Left lung (tissue), 14 donors: ENCODE measurements at places on chromosomes 2 and 18.

DNA sequence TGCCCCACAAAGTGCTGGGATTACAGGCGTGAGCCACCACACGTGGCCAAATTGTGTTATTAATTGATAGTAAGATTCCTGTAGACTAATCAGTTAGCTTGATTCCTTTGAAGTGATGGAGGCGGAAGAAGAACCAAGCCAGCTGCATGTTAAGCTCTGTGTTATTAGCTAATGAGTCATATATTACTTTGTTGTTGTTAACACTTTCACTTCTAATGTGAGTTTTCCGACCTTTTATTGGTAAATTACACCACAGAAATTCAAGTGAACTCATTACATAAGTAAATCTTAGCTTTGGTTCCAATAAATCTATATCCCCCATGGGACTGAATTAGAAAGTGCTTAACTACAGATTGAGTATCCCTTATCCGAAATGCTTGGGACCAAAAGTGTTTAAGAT is 20.3 kb downstream of the CHMP1B start:
- no peak for DNase-seq

GRCh38 chr2:183594150-183594549 is 469.9 kb downstream of the NUP35 start:
- no peak for DNase-seq

- DNase-seq: no peak
Observed at GRCh38 chr2:172053486-172053885, 31.8 kb upstream of the DLX1 start.

DNA sequence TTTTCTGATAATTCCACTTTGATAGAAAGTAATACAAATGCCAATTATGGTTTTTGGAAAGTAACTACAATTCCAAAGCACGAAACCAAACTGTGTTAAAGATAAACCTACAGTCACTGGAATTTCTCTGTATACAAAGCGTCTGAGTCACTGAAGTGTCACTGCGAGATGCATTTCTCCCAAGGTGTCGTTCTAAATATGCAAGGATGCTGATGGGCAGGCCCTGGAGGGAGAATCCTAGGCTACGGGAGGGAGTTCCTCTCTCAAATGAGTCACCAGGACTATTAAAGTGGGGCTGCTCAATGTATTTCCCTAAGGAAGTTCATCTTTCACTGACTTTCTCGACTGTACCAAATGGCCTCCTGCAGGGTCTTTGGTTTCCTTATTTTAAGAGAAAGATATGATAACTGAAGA is 163.8 kb upstream of the STK17B start:
- no peak for DNase-seq

GRCh38 chr18:35455926-35456763 is 41.6 kb downstream of the INO80C start:
- no peak for DNase-seq

DNA sequence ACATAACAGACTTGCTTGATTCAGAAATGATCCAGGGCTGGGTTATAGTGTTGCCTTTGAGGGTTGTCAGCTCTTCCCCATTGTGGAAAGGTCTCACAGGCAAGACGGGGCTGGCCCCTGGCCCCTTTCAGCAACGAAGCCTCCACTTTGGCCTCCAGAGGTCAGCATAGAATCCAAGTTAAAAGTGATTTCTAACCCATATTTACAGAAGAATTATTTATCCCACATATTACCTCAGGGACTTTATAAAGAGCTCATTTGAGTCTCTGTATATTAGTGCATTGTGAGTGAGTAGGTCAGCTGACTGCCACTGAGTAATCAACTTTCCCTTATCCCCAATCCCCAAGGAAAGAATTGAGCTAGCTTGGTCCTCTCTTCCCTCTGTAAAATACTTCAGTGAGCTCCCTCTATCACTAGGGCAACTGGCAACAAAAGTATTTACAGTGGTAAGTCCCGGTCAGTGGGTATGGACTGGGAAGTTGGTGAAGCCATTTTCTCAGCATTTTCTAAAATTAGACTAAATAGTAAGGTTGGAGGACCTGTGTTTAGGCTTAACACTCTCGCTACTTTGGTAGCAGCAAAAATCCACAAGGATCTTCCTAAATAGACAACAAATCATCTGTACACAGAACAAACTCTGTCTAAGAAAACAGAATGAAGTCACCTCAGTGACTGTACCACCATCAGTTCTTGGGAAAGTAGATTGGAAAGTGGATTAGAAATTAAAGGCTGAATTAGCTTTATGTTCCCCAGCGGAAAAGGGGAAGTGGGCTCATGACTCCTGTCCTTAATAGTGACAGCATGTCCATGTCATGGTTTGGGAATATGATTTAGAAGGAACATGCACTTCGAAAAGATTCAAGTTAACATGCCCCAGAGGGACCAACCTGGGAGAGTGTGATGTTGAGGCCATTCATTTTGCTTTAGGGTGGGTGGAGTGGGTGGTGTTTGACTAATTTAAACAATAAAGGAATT is 171.0 kb upstream of the SIX3 start:
- DNase-seq: no peak

DNA sequence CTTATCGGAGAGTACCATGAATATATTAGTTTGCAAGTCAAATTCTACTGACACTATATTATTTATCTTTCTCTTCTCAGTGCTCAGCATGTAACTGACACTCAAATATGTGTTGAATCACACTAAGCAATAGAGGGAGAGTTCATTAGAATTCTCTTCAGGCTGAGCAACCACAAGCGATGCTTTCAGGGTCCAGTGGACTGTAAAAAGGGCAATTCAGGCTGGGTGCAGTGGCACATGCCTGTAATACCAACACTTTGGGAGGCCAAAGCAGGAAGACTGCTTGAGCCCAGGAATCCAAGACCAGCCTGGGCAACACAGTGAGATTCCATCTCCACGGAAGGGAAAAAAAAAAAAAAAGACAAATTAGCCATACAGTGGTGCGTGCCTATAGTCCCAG is 16.3 kb downstream of the PDE6D start:
- no peak for DNase-seq

GRCh38 chr2:181741756-181742155 is 61.4 kb upstream of the NEUROD1 start:
- DNase-seq: no peak

DNA sequence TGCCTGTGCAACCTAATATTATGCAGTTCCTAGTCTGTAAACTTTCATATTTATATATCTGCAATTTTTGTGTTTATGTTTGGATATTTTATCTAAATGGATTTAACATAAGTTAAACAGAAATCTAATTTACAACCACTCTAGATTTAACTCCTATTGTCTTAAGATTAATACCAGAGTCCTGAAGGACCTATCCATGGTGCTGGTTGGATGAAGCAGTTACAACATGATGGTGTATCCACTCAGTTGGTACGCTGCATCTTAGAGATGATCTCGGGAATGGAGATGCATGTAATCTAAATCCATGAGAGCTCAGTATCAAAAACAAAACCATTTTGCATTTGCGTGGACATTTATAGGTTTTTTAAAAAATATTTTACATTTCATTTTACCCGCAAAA is 745.9 kb upstream of the SLC8A1 start:
- no peak for DNase-seq

- no peak for DNase-seq
Observed at GRCh38 chr18:74310411-74310810, 5.2 kb upstream of the C18orf63 start.

GRCh38 chr2:217650229-217650628 is 352.6 kb downstream of the TNS1 start:
- no peak for DNase-seq

GRCh38 chr2:195683174-195683573 is 26.1 kb downstream of the SLC39A10 start:
- no peak for DNase-seq

GRCh38 chr2:220275454-220275853 is 648.0 kb downstream of the SLC4A3 start:
- DNase-seq: no peak

DNA sequence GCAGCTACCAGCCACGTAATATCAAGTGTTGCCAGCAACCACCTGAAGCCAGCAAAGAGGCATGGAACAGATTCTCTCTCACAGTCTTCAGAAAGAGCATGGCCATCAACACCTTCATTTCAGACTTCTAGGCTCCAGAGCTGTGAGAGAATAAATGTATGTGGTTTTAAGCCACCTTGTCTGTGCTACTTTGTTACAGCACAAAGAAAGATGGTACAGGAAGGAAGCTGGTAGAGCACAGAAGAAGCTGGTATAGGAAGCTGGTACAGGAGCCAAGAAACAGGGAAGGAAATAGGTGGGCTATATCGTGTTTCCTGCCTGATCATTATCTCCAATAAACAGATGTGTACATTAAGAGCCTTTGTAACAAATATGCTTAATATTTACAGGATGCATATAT is 217.4 kb downstream of the DPP10 start:
- no peak for DNase-seq

- no peak for DNase-seq
Observed at GRCh38 chr2:105425936-105426625, 27.2 kb upstream of the FHL2 start.

GRCh38 chr2:113406114-113406513 is 31.4 kb upstream of the ZNG1B start:
- DNase-seq: no peak

DNA sequence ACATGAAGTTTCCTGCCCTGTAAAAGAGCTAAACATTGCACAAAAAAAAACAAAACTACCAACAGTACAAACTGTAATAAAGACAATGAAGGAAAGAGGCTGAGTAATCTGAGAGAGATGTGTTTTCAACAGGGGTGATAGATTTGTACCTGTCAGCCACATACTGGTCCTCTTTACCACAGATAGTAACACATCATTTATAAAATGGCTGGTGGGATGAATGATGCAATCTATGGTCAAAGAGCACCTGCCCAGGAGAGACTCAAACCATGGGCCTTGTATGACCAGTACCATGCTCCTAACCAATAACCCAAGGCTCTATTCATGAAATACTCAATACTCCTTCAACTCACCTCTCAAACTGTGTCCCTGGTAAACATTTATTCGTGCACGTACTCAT is 4.5 kb downstream of the SUCLG1 start:
- no peak for DNase-seq

DNA sequence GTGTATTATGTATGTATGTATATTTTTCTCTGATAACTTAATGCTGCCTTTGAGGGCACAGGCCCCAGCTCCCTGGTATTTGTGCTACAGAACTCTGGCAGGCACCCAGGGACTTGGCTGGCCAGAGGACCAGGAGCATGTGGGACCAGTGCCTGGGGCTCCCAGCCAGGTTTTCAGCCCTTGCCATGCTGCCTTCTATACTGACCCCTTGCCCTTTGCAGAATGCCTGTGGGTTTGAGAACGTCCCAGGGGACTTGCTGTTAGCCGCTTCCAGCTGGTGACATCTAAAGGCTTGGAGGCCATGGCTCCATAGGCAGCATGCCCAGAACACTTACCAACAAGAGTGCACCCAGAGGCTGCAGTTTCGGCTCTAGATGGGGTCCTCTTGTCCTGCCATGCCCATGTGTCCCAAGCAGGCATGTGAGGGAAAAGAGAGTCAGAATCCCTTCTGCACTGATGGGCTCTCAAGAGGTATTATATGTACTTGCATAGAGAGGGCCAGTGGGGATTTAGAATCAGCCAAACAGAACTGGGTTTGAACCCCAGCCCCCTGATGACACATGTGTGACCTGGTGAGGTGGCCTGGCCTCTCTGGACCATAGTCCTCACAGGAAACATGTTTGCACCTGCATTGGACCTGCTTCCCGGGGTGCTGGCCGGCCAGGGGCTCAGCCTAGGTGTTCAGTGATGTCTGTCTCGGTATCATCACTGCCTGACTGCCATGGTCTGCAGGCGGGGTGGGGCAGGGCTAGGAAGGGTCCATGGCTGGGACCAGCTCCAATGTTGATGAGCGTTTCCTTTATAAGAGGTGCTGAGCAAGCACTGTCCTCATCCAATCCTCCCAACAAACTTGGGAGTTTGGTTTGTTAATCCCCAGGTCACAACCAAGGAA is 119.2 kb upstream of the FHL2 start:
- DNase-seq: no peak

- DNase-seq: no peak
Observed at GRCh38 chr2:182890305-182890704, 23.9 kb upstream of the FRZB start.

DNA sequence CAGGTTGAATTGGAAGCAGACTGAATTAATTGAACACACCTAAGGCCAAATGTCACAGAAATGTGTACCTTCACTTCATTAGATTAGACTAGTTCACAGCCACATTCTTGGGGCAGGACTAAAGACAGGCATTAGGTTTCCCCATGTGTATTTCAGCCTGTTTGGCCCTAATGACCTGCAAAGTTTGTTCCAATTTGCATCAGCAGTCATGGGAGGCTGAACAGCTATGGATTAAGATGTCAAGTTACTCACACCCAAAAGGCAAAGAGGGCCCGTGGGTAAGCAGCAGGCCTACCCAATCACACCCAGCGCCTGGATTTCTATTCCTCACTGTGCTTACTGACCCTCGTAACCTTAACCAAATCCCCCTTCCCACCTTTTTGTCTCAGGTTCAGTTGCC is 99.6 kb upstream of the RIOK3 start:
- DNase-seq: no peak

GRCh38 chr2:120993661-120994060 is 258.0 kb downstream of the GLI2 start:
- no peak for DNase-seq

GRCh38 chr2:77579076-77579769 is 57.0 kb upstream of the LRRTM4 start:
- no peak for DNase-seq
